ENCODE measurements at places on chromosomes 3 and 15.

DNA sequence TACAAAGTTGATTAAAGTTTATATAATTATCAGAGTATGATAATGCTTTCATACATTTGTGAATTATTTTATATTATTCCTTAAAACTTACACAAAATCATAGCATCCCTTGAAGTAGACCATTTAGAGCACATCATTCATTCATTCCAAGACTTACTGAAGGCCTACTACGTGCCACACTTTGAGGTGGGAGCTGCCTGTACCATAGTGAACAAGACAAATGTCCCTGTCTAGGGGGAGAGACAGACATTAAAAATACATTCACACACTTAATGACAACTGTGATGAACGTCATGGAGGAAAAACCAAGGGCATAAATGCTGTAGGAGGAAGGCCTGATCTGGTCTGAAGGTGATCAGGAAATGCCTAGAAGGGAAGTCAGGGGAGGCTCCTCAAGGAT lies 12.1 kb downstream of the MCCC1 start:
- DNase-seq = no peak

GRCh38 chr15:55774113-55774970 lies 31.4 kb upstream of the PRTG start:
- DNase-seq = no peak

DNA sequence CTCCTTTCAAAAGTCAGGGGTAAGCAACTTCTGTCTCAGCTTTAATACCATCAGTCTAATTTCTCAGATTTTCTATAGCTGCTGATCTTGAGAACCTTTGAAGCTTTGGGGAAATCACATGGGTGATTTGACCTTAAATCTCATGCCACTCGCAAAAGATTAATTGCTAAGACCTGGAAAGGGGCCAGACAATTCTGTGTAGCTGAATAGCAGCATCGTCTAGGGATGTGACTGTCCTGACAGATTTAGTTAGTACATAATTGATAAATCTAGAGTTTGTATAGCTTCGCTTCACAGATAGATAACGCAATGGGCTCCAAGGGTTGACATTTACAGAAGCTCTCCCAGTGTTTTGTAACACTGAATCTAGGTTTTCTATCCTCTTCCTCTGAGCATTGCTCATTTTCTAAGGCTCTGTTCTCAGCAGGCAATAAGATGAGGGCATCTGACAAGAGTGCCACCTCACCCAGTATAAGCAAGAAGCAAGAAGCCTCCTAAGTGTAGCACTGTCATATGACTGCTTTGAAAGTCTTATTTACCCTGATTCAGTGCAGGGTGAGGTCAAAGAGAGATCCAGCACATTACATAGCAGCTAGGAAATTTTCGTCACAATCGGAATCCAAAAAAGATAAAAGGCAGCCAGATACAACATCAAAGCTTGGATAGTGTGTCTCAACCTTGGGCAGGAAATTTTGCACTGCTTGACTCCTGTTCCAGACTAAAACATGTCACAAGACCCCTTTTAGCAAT lies 47.7 kb upstream of the DUT start:
- DNase-seq = no peak

- no peak for DNase-seq
These were observed 93.0 kb downstream of the SNRK start for GRCh38 chr3:43379343-43379742.

GRCh38 chr3:14402304-14402811 lies at the start of gene SLC6A6:
Gene SLC6A6 (plus strand): TSS chr3:14402606. CDS start chr3:14443635, 41,029 bp downstream.
- DNase-seq = peak; percentile 91

- DNase-seq = no peak
These were observed 90.5 kb upstream of the CSPG5 start for GRCh38 chr3:47669026-47669749.

- no peak for DNase-seq
These were observed 58.0 kb upstream of the FBN1 start for GRCh38 chr15:48703544-48703943.

- no peak for DNase-seq
These were observed 17.9 kb downstream of the ALDH1A3 start for GRCh38 chr15:100897221-100898151.

- no peak for DNase-seq
These were observed 686.6 kb downstream of the ROBO2 start for GRCh38 chr3:77726517-77726916.

DNA sequence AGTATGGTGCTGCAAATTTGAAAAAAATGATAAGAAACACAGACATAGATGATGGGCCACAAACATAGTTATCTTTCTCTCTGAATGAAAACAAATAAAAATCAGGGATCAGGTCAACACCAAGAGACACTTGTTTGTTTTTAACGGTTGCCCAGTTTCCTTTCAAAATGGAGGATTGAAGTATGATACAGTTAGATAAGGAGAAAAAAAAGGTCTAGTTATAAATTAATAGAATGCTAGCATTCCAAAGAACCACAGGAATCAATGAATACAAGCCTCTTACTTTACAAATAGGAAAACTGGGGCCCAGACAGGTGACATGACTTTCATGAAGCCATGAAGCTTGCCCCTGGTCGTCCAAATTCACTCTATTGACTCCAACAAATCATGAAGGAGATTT lies 305.1 kb downstream of the ZNF621 start:
- no peak for DNase-seq

DNA sequence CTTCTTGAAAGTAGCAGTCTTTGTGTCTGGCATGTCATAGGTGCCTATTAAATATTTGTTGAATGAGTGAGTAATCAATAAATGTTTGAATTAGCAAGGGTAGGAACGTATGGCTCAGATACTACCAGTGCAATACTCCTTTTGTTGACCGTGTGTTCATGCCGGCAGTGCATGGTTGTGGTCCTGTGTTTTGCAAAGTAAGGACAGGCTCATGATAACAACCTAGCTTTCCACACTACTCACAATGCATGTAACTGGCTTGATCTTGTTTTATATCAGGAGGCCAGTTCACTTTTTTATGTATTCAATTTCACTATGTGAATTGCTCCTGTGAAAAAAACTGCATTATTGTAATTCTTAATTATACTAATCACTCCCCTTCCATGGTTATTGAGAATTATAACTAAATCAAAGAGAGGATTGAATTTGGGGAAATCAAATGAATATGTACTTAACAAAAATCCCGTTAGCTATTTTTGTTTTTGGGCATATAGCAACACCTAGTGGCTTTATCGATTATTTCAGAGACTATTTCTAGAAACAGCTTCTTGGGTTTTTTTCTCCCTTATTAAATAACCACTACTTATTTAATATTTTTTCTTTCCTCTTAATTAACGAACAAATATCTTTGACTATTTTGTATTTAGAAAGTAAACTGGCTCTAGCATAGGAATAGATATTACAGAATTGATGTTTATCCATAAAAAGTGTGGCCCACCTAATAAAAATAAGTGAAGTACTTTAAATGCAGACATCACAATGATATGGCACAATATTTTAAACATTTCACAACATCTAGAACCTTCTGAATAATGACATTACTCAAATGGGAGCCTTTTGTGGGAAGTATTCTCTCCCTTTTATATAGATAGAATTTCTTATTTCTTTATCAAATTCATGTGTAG lies 218.5 kb downstream of the BBX start:
- DNase-seq = no peak

DNA sequence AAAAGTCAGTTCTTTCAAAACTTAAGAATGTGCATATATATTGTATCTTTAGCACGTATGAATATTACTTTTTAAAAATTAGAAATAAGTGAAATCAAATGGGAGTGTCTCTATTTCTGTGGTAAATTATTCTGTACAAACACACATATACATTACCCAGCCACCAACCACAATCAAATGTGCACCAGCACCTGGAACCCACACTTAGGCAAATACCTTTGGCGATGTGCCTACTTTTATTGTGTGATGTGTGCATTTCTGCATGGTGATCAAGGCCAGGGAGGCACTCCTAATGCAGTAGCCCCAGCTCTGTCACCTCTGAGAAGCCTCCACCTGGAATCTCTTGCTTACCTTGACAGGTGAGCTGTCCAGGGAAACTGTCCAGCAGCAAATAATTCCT lies 76.9 kb downstream of the PIK3R4 start:
- no peak for DNase-seq

- DNase-seq = peak; percentile 79
These were observed 15.4 kb upstream of the COMMD2 start for GRCh38 chr3:149767720-149768119.

DNA sequence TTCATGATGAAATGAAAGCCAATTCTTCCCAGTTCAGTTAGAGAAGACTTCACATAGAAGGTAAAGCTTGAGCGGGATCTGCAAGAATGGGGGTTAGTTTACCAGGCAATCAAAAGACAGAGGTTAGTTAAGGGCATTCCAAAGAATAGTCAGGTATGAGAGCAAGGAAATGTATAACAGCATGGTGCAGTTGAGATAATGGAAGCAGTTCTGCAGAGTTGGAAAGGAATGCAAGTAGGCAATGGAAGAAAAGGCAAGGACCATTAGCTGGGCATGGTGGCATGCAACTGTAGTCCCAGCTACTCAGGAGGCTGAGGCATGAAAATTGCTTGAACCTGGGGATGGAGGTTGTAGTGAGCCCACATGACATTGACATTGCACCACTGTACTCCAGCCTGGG lies 55.0 kb downstream of the LSAMP start:
- no peak for DNase-seq

- DNase-seq = no peak
These were observed 37.4 kb downstream of the SYN2 start for GRCh38 chr3:12041446-12042041.
